ENCODE measurements at places on chromosomes 6 and 20.
A peak's percentile ranks its signal among the peaks of the same experiment; 100 is the strongest.

- DNase-seq: no peak
Observed at GRCh38 chr20:37152284-37152683, 26.8 kb upstream of the RPN2 start.

DNA sequence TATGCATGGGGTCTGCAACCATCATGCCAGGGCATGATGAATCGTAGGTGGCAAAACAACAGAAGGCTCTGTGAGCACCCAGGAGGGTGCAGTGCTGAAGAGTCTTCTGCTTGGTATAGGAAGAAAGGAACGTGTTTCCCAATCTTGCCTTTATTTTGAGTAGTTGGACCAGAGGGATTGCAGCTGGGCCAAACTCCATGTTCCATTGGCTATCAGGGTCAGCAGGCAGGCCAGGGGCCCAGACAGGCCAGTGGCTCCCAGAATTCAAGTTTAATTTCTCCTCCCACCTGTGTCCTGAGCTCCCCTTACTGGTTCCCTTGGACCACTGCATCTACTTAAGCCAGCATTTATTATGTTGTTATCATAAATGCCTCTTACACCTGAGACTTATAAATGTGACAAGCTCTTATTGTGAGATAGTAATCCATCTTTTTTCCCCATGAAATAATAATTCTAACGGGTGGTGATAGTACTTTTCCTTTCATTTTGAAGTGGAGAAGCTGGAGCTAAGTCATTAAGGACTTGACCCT is 918 bp upstream of the TRIM38 start:
- no peak for DNase-seq

- DNase-seq: no peak
Observed at GRCh38 chr6:54990001-54990400, 143.4 kb downstream of the FAM83B start.

- no peak for DNase-seq
Observed at GRCh38 chr20:13913131-13913530, 77.3 kb downstream of the SEL1L2 start.

GRCh38 chr6:32195902-32196681 is 3.6 kb upstream of the GPSM3 start:
- peak; percentile 91 for DNase-seq

- no peak for DNase-seq
Observed at GRCh38 chr20:25309395-25310267, 61.7 kb downstream of the PYGB start.

GRCh38 chr6:38177882-38178583 is 358.5 kb downstream of the ZFAND3 start:
- DNase-seq: no peak

GRCh38 chr6:1139155-1139890 is 172.6 kb upstream of the FOXQ1 start:
- no peak for DNase-seq

- no peak for DNase-seq
Observed at GRCh38 chr6:100134703-100135102, 140.7 kb upstream of the MCHR2 start.

DNA sequence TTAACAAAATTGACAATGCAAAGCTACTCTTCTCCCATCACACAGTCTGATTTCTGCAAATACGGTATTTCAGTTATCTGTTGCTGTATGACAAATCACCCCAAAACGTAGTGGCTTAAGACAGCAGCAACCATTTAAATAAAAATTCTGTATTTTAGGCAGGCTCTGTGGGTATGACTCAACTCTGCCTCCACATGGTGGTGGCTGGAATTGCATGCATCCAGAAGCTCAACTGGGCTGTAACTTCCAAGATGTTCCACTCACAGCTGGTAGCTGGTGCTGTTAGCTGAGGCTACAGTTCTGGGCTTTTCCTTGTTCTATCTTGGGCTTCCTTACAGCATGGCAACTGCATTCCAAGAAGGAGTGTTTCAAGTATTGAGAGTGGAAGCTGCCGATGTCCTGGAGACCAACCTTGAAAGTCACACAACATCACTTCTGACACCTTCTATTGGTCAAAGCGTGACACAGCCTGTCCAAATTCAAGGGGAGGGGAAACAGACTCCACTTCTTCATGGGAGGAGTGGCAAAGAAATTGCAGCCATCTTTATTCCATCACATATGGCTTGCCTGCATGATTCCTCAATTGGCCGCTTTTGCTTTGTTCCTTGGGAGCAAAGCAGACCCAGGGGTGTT is 39.7 kb upstream of the TULP1 start:
- peak; percentile 81 for DNase-seq

- DNase-seq: no peak
Observed at GRCh38 chr6:30862156-30862875, 22.0 kb upstream of the DDR1 start.

- no peak for DNase-seq
Observed at GRCh38 chr20:21808139-21808538, 102.7 kb downstream of the PAX1 start.

DNA sequence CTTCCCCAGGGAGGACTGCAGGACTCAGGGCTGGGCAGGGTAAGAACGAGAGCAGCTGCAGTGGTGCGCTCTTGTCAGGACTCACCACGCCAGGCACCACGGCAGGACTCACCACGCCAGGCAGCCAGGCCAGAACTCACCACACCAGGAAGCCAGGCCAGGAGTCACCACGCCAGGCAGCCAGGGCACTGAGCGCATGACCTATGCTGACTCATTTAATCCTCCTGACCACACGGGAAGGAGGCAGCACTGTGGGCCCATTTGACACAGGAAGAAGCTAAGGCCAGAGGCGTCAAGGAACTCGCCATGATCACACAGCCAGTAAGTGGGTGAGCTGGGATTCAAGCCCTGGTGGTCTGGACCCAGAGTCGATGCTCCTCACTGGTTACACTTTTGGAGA is 189.3 kb downstream of the PREX1 start:
- no peak for DNase-seq

DNA sequence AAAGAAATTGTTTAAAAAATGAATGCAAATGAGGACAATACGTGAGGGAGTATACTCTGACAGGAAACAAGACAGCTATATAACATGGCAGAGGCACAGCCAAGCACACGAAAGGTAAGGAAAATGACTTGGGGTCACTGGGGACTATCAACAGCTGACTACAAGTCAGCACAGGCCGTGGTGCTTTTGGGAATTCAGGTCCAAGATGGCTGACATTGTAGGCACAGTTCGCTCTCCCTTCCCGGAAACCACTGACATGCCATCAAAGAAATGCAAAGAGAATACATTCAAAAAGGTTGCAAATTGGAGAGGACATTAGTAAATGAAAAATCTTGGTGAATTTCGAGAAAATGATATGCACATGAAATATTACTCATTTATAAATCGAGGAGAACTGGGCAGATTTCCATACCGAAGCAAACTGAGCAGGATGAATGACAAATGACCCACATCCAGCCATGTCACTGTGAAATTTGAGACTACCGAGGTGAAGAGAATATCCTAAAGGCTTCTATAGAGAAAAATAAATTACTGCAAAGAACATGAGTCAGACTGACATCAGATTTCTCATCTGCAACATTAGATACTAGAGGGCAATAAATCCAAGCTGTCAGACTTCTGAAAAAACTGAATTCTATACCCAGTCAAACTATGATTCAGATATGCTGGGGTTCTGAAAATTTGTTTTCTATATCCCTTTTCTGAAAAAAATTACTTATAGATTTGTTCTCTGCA is 391.1 kb downstream of the BTBD9 start:
- no peak for DNase-seq

Data from ELF-1 (cell line).